ENCODE measurements at places on chromosomes 6 and 20.
A peak's percentile ranks its signal among the peaks of the same experiment; 100 is the strongest.

DNA sequence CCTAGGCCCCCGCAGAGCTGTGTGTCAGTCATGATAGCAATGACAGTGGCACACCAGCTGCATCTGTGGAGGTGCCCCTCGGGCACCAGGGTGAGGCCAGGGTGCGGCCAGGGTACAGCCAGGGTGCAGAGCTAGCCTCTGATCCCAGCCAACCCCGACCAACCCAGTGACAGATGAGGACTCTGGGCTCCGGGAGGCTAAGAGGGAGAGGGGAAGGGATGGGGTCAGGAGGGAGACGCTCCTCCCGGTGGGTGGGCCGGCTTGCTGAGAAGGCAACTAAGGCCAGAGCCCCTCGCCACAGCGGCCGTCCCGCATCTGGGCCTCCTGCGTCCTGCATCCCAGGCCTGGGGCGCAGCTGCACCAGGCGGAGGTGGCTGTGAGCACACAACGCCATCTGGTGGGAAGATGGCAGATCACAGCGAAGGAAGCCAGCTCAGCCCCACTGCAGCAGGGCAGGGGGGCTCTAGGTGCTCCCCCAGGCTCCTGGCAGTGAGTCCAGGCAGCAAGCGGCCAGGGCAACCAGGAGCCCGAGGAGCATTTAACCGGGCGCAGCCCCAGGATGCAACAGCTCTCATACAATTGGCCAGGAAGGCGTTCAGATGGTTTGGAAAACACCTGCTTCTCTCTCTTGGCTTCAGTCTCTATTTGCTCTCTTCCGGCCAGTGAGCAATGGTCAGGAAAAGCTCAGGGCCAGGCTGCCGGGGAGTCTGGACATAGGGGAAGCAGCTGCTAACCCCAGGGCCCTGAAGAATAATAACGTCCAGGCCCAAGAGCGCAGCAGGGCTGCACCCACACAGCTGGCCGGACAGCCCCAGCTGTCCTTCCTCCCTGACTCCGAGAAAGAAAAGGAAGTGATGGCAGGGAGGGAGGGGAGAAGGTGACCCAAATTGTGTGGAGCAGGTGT lies 169.4 kb downstream of the TAF4 start:
- no peak for DNase-seq

GRCh38 chr6:108574457-108575141 lies 13.9 kb downstream of the FOXO3 start:
- DNase-seq, result no peak

GRCh38 chr6:26524722-26525370 lies 13.3 kb upstream of the HMGN4 start:
- peak; percentile 33 for DNase-seq

- DNase-seq, result no peak
Measured at GRCh38 chr20:3797226-3797545, 1.1 kb downstream of the CDC25B start.

- DNase-seq, result no peak
Measured at GRCh38 chr20:77231-77630, 10.2 kb upstream of the DEFB125 start.

DNA sequence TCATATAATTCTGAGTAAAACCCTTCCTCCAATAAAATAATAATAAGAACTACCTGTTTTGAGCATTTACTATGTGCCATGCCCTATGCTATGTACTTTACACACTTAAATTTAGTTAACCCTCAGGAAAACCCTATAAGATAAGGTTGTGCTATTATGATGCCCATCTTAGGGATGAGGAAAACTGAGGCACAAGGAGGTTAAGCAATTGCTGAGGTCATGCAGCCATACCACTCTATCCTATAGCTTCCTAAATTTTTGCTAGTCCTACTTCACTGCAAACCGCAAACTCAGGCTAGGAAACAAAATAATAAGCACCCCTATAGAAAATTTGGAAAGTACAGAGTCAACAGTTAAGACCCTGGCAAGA lies 38.9 kb upstream of the GFOD1 start:
- DNase-seq, result no peak

- no peak for DNase-seq
Measured at GRCh38 chr20:37502654-37503053, 18.4 kb upstream of the NNAT start.

- no peak for DNase-seq
Measured at GRCh38 chr20:4256874-4257273, 241.5 kb upstream of the RNF24 start.

GRCh38 chr6:25961619-25962148 lies 918 bp upstream of the TRIM38 start:
- DNase-seq, result no peak

DNA sequence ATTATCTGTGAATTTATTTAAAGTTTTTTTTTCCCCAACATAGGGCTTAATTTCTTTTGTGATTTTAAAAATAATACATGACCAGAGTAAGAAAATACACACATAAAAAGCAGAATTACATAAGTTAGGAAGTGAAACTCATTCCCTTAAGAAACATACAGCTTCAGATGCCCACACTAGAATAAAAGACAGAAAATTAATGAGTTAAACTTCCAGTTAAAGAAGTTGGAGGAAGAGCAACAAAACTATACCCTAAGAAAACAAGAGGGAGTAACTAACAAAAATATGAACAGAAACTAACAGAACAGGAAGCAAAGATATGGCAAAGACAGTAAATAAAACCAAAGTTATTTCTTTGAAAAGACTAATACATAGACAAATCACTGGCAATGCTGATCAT lies 107.6 kb upstream of the CEP85L start:
- no peak for DNase-seq

DNA sequence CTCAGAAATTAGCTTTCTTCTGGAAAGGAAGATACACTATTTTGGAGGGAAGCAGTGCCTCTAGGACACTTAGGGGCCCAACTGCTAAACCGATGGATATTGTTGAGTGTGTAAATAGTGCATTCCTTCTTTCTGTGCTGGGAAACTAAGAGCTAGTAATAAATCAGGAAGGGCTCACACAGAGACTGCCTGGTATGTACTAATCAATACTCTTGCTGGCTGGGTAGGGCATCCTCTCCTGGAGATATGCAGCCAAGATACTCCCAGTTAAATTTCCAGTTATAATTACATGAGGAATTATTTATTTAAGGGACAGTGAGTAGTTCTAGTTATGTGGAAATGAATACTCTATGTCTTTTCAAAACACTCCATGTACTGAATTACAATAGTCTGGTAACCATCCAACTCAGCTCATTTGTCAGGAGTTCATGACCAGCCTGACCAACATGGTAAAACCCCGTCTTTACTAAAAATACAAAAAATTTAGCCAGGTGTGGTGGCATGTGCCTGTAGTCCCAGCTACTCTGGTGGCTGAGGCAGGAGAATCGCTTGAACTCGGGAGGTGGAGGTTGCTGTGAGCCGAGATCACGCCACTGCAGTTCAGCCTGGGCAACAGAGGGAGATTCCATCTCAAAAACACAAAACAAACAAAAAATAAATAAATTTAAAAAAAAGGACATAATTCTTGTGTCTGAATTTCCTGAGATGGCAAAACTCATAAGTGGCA lies 100.0 kb downstream of the OR2B2 start:
- DNase-seq, result no peak

DNA sequence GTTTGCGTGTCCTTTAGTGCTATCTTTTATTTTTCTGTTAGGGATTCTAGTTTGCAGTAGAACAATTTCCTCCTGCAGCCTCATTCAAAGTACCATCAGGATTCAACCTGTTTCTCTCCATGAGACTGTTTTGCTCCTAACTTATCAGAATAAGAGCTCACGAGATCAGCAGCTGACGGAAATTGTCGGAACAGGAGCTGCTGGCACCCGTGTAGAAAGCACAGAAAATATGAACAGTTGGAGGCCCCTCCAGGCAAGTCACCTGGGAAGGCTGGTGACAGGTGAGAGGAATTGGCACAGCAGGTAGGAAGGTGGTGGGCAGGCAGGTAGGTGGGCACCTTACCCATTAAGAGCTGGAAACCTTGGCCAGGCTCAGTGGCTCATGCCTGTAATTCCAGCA lies 368.6 kb downstream of the CDH26 start:
- no peak for DNase-seq

DNA sequence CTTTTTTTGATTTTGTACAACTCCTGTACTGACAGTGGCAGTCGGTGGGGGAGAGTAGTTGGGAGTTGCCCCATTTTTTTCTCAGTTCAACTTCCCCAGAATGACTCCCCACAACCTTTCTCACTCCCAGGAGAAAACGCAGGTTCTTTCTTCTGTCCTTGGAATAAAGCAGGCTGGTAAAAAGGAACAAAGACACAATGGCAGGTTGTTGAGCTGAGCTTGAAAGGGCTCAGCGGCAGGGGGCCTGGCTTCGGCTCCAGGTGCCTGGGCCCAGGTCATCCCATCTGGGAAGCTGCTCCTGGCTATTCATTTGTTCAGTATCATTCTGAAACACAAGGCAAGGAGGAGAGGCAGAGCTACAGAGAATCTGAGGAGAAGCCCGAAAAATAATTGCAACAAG lies 46.2 kb downstream of the PROKR2 start:
- DNase-seq, result no peak

DNA sequence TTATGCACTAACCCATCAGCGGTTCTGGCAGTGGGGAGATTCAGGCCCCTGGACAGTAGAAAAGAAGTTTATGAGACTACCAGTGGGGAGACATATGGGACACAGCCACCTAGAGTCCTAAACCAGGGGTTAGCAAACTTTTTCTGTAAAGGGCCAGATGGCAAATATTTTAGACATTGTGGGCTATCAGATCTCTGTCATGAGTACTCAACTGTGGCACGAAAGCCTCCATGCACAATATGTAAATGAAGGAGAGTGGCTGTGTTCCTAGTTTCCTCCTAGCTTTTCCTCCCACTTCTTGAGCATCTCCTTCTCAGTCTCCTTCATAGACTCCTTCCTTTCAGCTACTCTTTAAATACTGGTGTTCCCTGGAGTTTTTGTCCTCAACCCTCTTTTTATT lies 3.3 kb upstream of the HLA-DMA start:
- DNase-seq, result no peak

- DNase-seq, result no peak
Measured at GRCh38 chr6:126020305-126021050, 34.1 kb downstream of the TRMT11 start.

DNA sequence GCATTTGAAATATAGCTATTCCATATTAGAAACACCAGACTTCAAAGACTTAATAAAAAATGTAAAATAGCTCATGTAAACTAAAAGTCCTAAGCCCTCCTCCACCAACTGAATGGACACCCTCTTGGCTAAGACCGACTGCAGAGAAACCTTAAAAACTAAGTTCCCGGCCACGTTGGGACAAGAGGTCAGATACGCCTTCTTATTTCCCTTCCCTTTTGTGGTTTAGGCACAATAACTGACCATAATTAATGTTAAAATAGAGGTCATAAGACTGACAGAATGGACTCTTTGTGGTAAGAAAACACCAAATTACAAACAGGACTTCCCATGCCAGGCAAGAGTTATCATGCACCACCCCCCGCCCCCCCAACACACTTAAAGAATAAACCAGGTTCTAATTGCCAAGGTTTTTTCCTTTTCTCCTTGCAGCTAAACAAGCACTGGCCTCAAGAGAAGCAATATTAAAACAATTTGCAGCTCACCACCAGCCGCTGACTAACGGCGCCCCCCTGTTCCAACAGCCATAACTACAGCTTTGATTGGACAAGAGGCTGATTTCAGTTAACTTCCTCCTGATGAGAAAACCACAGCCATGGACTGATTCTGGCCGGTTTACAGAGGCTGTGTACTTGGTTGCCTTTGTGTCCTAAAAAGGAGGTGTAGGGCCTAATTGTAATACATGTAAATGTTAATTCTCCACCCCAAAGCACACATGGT lies 10.7 kb upstream of the LAMP5 start:
- peak; percentile 73 for DNase-seq

- DNase-seq, result no peak
Measured at GRCh38 chr6:128560966-128561365, 40.6 kb upstream of the PTPRK start.

GRCh38 chr6:19999319-20000191 lies 162.4 kb downstream of the ID4 start:
- peak; percentile 64 for DNase-seq

DNA sequence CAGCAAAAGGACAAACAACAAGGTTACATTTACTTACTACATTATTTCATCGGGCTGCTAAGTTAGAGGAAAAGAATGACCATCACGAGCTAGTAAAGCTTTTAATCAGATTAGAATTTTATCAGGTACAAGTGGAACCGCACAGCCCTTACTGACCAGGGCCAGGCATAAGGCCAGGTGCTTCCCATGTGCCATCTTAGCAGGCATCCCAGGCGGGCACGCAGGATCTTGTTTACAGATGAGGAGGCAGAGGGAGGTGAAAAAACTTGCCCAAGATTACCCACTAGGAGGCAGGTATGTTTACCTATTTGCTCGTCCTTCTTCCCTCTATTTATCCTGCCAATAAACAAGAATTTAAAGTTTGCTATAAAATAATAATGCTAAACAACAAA lies 10.7 kb downstream of the EZR start:
- DNase-seq, result no peak

- DNase-seq, result no peak
Measured at GRCh38 chr20:33673410-33674293, 576 bp downstream of the NECAB3 start.

DNA sequence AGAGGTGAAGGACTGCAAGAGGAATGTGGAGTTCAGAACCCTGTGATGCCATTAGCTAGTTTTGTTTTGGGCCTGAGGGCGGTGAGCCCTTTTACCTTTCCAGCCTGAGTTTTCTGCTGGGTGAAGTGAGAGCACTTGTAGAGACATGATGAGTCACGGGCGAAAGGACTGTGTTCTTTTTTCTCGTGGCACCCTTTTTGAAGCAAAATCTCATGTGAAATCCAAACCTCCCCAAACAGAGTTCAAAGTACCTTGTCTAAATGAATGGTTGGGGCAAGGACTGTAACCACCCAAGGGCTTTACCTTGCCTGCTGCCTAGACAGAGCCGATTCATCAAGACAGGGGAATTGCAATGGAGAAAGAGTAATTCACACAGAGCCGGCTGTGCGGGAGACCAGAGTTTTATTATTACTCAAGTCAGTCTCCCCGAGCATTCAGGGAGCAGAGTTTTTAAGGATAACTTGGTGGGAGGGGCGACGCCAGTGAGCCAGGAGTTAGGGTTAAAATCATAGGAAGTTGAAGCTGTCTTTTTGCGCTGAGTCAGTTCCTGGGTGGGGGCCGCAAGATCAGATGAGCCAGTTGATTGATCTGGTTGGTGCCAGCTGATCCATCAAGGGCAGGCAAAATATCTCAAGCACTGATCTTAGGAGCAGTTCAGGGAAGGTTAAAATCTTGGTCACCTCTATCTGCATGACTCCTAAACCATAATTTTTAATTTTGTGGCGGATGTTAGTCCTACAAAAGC lies 25.8 kb downstream of the SAMD5 start:
- DNase-seq, result no peak

- DNase-seq, result no peak
Measured at GRCh38 chr6:77650098-77650663, 2.7 kb upstream of the MEI4 start.

GRCh38 chr6:103715269-103715668 lies 1144.5 kb downstream of the HACE1 start:
- DNase-seq, result no peak

- peak; percentile 71 for DNase-seq
Measured at GRCh38 chr20:49846206-49846807, 33.7 kb downstream of the SLC9A8 start.

- DNase-seq, result no peak
Measured at GRCh38 chr6:93848031-93848742, 428.8 kb upstream of the EPHA7 start.

GRCh38 chr20:37494796-37495195 lies 26.3 kb upstream of the NNAT start:
- no peak for DNase-seq

GRCh38 chr6:1285956-1286355 lies 25.9 kb upstream of the FOXQ1 start:
- peak; percentile 12 for DNase-seq

- no peak for DNase-seq
Measured at GRCh38 chr6:111768431-111768770, 104.9 kb downstream of the FYN start.

Measured in AML-193 (cell line).